ENCODE measurements at places on chromosomes 13 and 19. TPM values are rescaled to one million over a fixed set of nuclear protein-coding genes. Genes with fewer than 3 reads are reported as not detected.

GRCh38 chr13:109196948-109197347, 567.5 kb downstream of the MYO16 start:
- H3K27ac ChIP-seq, result no peak overlapping the region
- no peak for DNase-seq
- peaks cover 27% of the 10 kb centered on the region for H3K4me1 ChIP-seq
- no peaks in the 10 kb centered on the region for H3K27me3 ChIP-seq
- H3K4me3 ChIP-seq, result no peak overlapping the region

- no peaks in the 10 kb centered on the region for H3K36me3 ChIP-seq
- DNase-seq, result no peak
- no peak overlapping the region for H3K27ac ChIP-seq
- no peaks in the 10 kb centered on the region for H3K27me3 ChIP-seq
- H3K4me1 ChIP-seq, result no peaks in the 10 kb centered on the region
- no peak overlapping the region for H3K4me3 ChIP-seq
Observed at GRCh38 chr13:25732111-25732865, 319.5 kb downstream of the SHISA2 start.

DNA sequence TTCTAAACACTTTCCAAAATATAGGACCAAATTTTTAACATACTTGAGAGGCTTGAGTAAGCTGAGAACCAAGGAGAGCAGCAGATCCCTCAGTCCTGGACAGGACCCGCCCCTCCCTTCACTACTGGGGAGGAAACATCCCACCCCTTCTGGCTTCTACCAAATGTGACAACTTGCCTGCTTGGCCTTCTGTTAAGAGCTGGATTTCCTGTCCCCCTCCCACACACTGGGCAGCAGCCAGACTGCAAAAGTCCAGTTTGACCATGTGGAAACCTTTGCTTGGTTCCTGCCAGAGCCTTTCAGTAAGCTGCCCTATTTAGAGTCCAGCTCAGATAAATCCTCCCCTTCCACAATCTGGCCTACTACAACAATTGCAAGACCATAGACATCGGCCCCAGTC, 84.3 kb downstream of the FGF14 start:
- no peak overlapping the region for H3K4me3 ChIP-seq
- H3K4me1 ChIP-seq, result no peaks in the 10 kb centered on the region
- H3K27me3 ChIP-seq, result no peaks in the 10 kb centered on the region
- DNase-seq, result no peak
- H3K36me3 ChIP-seq, result no peaks in the 10 kb centered on the region

- H3K4me1 ChIP-seq, result peaks cover 69% of the 10 kb centered on the region
- DNase-seq, result peak; percentile 51
- no peaks in the 10 kb centered on the region for H3K36me3 ChIP-seq
- H3K4me3 ChIP-seq, result 0 out of 2 replicates have a peak overlapping the region, but pooled peaks have one; percentile 28
- H3K27ac ChIP-seq, result no peak overlapping the region
Observed at GRCh38 chr13:30877335-30877734, 28.7 kb upstream of the MEDAG start.

LGALS14 gene
- total RNA-seq, result not detected

DNA sequence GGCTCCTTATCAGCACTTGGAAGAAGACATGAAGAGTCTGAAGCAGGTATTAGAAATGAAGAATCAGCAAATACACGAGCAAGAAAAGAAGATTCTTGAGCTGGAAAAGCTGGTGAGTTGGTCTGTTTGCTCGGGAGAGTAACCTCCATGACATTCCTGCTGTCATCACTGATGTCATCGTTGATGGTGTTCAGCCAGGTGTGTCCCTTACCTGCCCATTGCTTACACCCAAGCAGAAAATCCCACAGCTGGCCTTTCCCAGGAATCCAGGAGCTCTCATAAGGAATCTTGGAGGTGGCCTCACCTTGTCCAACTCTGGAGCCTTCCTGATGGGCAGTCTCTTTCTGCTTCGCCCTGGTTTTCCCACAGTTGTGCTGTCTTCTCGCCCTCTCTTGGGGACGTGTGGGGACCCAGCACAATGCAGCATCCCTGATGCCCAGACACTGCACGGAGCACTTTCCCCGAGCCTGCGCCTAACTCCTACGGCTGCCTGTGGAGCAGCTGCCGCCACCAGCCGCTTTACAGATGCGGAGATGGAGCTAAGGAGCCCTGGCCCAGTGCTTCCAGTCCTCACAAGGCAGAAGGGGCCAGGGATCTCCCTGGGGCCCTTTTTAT, 97.0 kb downstream of the SLC7A1 start:
- peaks cover 23% of the 10 kb centered on the region for H3K27me3 ChIP-seq
- H3K4me1 ChIP-seq, result peaks cover 9% of the 10 kb centered on the region
- no peaks in the 10 kb centered on the region for H3K36me3 ChIP-seq
- H3K4me3 ChIP-seq, result no peak overlapping the region
- no peak for DNase-seq

DNA sequence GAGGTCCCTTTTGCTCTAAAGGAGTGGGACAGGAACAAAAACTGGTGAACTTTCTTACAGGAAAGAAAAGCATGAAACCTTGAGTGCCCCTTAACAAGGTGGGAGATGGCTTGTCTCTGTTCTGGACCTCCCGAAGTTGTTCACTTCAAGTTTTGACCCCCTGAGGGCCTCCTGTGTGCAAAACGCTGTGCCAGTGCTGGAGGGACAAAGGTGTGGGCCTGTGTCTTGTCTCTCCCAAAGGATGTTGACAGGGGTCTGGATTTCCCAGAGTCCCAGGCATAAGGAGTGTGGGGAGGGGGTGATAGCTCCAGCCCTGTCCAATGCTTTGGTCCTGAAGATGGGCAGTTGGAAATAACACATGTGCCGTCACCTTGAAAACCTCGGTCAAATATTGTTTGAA, 6.5 kb downstream of the ZNF536 start:
- H3K4me3 ChIP-seq, result no peak overlapping the region
- no peak overlapping the region for H3K27ac ChIP-seq
- H3K36me3 ChIP-seq, result peaks cover 5% of the 10 kb centered on the region
- DNase-seq, result no peak

CYP2S1 gene
- 1.0 TPM for total RNA-seq

DNA sequence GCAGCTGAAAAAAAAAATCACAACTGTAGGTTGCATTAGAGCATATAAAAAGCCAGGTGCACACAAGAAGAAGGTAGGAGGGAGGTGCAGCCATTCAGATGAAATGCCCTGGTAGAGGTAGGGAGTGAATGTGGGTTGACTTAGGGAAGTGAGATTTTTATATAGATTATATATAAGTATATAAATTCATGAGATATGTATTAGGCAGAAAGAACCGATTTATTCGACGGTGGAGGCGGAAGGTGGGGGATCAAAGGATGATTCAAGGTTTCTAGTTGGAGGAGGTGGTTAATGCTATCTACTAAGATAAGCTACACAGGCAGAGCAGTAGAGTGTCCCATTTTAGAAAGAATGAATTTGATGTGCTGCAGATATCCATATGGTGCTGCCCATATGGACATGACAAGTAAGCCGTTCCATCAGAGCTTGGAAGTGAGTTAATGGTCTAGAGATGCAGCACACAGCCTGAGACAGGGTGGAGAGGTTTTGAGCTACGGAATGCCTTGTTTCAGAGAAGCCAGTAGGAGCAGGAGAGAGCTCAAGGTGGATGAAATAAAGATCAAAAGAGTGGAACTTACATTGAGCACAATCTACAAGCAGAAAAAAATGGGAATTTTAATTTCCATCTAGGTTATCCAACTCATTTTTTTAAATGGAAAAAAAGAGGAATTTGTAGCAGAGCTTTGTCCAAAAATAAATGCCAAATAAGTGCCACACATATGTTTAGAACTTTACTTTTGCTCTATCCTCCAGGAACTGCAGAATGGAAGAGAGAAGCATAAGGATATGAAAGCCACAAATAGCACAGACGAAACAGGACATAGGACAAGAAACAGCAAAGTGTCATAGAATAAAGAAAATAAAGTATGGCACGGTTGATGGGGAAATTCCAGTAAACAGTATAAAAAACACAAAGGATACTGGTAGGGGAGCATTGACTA, 177.3 kb downstream of the PCDH9 start:
- no peak overlapping the region for H3K27ac ChIP-seq
- H3K27me3 ChIP-seq, result peaks cover 2% of the 10 kb centered on the region
- no peaks in the 10 kb centered on the region for H3K4me1 ChIP-seq
- H3K36me3 ChIP-seq, result no peaks in the 10 kb centered on the region
- H3K4me3 ChIP-seq, result no peak overlapping the region

GRCh38 chr13:77325371-77325980, 1.4 kb downstream of the MYCBP2 start:
- DNase-seq, result no peak
- H3K36me3 ChIP-seq, result 0 out of 2 replicates have a peak, but pooled peaks cover 5% of the 10 kb centered on the region
- peaks cover 65% of the 10 kb centered on the region for H3K4me1 ChIP-seq
- H3K4me3 ChIP-seq, result peak overlapping the region; percentile 95
- H3K27me3 ChIP-seq, result no peaks in the 10 kb centered on the region
- peak overlapping the region; percentile 78 for H3K27ac ChIP-seq

PLK5 gene
- total RNA-seq, result 0.26 TPM

ACP7 gene
- not detected for total RNA-seq
